ENCODE measurements at places on chromosomes 7 and 10.

DNA sequence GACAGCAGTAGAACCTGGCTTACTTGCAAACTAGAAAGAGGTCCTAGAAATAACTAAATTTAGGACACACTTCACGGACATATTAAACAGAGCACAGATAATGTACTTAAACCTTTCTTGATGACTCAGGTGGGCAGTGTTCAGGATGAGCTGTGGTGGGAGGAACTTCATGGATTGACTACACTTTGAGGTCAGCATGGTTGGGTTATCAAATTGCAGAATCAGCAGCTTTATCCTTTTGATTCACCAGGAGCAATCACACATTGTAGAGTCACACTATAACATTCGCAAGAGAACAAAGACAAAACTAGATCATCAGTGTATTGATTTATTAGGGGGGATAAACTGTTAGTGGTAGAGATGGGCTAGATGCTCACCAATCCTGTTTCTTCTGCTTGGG is 38.6 kb upstream of the AGK start:
- DNase-seq: no peak

- no peak for DNase-seq
Observed at GRCh38 chr10:28871665-28872064, 194.3 kb downstream of the BAMBI start.

DNA sequence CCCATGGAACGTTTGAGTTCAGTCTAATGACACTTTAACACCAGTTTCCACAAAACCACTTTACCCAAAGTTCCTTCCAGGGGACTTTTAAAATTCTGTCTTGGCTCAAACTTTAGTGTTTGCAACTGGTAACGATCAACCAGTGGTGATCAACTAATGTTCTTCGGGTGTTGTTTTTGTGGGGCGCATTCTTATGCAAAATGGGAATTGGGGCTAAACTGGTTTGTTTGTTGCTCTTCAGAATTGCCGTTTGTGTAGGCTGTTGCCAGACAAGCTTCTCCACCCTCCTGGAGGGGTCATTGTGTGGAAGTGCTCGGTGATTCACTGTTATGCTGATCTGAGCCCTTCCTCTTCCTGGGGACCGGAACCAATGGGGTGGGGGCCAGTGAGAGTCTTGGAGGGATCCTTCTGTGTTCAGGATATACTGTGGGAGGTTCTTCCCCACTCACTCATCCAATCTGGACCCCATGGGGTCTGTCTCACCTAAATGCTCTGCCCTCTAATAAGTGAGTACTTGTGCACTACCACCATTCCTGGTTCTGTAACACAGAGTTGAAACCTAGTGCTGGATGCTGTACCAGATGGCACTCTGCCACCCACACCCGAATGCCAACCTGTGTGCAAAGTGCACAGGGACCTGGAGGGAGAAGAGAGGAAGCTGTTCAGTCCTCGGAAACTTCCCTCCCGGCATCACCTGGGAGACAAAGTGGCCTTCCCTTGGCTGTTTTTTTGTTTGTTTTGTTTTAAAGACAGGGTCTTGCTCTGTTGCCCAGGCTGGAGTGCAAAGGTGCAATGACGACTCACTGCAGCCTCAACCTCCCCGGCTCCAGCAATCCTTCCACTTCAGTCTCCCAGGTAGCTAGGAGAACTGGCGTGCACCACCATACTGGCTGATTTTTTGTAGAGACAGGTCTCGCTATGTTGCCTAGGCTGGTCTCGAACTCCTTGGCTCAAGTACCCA is 2.1 kb downstream of the NFE2L3 start:
- peak; percentile 54 for DNase-seq

- no peak for DNase-seq
Observed at GRCh38 chr10:98367604-98368451, 47.2 kb downstream of the PYROXD2 start.

DNA sequence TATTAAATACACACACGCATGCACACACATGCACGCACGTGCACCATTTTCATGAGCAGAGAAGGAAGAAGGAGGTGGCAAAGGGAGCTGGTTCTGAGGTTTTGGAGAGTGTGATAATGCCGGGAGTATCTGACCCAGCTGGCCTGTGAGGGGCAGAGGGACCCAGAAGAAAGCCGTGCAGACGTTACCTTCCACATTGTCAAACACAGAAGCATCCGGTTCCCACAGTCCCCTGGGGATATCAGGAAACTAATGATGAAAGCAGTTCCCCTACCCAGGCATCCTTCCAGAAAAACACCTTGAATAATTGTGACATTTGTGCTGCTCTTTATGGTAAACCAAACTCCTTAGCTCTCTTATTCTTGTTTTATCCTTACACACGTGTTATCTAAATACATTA is 85.7 kb upstream of the FAM180A start:
- no peak for DNase-seq

DNA sequence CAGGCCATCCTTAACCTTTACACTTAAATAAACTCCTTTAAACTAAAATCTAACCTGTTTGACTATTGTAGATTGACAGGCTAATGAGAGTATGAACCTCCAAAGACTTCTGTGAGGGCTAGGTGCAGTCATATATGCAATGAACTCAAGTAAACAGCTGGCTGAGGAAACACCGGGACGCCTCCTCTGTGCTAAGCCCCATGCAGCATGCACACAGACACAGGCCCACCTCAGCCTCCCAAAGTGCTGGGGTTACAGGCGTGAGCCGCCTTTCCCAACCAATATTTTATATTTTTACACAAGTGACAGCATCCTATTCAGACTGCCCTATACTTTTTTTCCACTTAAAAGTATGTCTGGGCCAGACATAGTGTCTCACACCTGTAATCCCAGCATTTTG is 1.5 kb upstream of the FXYD4 start:
- DNase-seq: no peak

DNA sequence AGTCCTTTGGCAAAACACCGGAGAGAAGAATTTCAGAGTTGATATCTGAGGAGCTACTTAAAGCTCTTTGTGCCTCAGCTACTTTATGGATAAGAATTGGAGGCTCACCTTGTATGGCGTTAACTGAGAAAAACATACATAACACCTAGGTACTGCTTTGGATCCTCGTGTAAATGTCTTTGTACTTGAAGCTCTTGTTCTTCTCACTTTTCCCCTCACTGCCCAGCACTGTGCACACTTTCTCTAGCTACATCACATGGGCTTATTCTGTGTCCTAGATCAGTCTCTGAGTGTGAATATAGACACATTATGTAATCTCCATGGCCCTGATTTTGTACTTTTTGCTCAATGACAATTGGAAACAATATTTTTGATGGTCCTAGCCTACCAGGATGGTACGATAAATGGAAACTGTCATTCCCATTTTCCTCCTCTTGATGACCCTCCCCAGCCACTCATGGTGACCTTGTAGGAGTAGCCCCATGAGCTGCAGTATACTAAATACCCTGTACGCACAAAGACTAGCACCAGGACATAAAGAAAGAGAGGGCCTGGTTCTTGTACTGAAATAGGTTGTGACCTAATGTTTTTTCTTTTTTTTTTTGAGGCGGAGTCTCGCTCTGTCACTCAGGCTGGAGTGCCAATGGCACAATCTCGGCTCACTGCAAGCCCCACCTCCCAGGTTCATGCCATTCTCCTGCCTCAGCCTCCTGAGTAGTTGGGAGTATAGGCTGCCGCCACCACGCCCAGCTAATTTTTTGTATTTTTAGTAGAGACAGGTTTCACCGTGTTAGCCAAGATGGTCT is 22.1 kb downstream of the STAMBPL1 start:
- DNase-seq: no peak

DNA sequence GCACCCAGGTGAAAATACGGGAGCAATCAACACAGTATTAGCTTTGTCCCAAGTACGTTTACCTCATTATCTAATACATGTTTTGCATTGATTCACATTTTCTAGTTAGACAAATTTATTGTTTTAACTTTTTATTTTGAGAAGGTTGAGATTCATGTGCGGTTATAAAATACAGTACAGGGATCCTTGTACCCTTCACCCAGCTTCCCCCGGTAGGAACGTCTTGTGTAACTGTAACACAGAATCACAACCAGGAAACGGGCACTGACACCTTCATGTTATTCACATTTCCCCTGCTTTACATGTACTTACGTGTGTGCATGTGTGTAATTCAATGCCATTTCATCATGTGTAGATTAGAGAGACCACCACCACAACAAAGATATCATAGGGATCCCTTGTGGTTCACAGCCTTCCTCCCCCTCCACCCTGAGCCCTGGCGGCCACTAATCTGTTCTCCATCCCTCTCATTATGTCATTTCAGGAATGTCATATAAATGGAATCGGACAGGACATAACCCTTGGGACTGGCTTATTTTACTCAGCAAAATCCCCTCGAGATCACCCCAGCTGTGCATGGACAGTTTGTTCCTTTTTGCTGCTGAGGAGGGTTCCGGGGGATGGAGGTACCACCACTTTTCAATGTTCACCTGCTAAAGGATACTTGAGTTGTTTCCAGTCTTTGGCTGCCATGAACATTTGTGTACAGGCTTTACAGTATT is 46.5 kb upstream of the C10orf71 start:
- no peak for DNase-seq

- no peak for DNase-seq
Observed at GRCh38 chr10:30967650-30968410, 63.8 kb downstream of the ZNF438 start.

- DNase-seq: no peak
Observed at GRCh38 chr7:45574669-45575500, 717 bp downstream of the ADCY1 start.

GRCh38 chr10:50216894-50217293 is 34.4 kb downstream of the ASAH2 start:
- no peak for DNase-seq

GRCh38 chr7:158357106-158357897 is 230.3 kb downstream of the PTPRN2 start:
- no peak for DNase-seq

GRCh38 chr7:155579565-155579964 is 33.2 kb upstream of the CNPY1 start:
- DNase-seq: no peak

GRCh38 chr10:54985732-54986131 is 184.7 kb upstream of the PCDH15 start:
- no peak for DNase-seq

- no peak for DNase-seq
Observed at GRCh38 chr7:130216750-130217149, 9.1 kb downstream of the SSMEM1 start.

- DNase-seq: no peak
Observed at GRCh38 chr7:66952343-66953043, 31.5 kb downstream of the TMEM248 start.

DNA sequence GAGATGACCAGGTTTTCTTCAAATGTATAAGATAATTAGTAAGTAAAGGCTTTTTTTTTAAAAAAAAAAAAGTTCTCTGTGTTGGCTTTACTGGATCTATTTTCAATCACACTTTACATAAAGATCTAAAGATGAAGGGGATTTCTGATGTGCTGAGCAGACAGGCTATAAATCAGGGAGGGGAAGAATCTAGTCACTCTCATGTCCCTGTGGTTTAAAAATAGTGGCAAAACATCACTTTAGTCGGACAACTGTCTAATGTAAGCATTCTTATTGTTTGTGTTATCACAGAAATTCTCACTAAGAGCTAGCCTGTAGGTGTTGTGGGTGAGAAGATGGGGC is 132.7 kb downstream of the ICA1 start:
- no peak for DNase-seq

DNA sequence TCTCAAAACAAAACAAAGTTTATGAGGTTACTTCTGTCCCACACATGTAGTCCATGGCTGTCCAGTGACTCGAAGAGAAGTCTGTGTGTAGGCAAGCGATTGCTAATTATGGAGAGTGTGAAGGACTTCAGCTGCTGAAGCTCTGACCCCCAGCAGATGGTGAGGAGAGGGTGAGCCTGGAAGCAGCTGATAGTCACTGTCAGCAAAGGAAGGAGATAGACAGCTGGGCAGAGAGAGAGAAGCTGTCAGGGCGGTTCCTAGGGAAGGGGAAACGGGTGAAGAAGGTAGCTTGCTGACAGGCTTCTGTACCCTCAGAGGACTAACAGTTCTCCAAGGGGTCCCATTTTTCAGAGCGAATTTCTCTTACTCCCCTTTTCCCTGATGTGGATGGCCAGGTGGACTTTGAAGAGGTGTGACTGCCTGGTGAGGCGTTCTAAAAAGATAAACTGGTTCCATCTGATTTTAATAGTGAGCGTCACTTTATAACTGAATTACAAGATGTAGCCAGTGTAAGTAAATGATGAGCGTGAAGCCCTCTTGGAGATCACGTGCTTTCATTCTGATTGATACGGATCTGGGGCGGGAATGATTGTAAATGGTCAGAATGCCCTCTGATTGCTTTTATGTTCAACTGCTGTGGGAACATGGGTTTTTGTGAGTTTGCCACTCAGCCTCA is 12.1 kb downstream of the ZSCAN21 start:
- no peak for DNase-seq

GRCh38 chr7:115224922-115225321 is 303.0 kb downstream of the MDFIC start:
- DNase-seq: no peak

- DNase-seq: no peak
Observed at GRCh38 chr10:36675458-36675880, 449.9 kb upstream of the ANKRD30A start.

DNA sequence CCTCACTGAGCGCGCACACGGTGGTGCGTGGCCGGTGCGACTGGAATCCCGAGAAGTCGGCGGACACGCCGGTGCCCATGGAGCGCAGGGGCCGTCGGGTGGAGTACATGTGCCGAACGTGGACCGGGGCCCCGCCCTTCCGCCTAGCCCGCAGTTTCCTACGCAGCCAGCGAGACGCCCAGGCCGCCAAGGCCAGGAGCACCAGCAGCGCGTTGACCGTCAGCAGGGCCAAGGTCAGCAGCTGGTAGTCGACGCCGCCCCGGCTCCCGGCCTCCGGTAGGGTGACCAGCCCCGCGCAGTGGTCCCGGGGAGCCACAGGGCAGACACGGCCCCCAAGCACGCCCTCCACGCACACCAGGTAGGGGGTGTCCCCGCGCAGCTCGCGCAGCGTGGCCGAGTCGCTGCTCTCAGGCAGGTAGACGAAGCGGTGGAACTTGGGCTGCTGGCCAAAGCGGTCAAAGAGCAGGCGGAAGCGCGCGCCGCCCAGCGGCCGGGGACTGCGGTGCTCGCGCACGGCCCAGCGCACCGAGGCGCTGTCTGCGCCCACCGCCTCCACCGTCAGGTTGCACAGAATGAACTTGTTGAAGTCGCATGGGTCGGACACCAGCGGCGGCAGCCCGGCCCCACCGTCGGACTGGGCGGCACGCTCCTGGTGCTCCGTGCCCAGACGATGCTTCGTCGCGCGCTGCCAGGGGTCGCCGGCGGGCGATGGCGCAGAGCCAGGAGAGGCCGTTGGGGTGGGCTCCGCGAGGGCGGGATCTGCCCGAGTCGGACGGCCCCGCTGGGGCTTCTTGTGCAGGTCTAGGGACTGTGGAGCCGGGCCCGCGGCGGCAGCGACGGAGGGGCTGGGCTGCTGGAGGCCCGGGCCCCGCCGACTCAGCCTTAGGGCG is 2.2 kb downstream of the TRIL start:
- peak; percentile 80 for DNase-seq

- no peak for DNase-seq
Observed at GRCh38 chr7:129772646-129773280, 161.2 kb downstream of the NRF1 start.

GRCh38 chr7:46880508-46881196 is 701.3 kb downstream of the TNS3 start:
- DNase-seq: no peak

Data from ureter (tissue), 1 donor.